Left ventricle myocardium inferior (tissue), 1 donor: ENCODE measurements at places on chromosomes 6 and 20. TPM values are rescaled to one million over a fixed set of nuclear protein-coding genes. Genes with fewer than 3 reads are reported as not detected.

The GHRH gene
- 0.93 TPM for total RNA-seq

The STK35 gene
- total RNA-seq, result 13.9 TPM

The ZC3H12D gene
- 0.25 TPM for total RNA-seq

The LINC00237 gene
- not detected for total RNA-seq

The LY86 gene
- total RNA-seq, result 1.2 TPM

The ZSCAN16 gene
- 2.1 TPM for total RNA-seq

The SPTLC3 gene
- total RNA-seq, result 9.0 TPM

The LY6G6C gene
- not detected for total RNA-seq

The CST4 gene
- total RNA-seq, result not detected

The SEL1L2 gene
- 1.4 TPM for total RNA-seq
